ENCODE measurements at places on chromosomes 12 and 14.
A peak's percentile ranks its signal among the peaks of the same experiment; 100 is the strongest.

GRCh38 chr12:121132601-121133481 lies at the start of gene P2RX7:
P2RX7 (plus strand) TSS chr12:121132876; CDS start chr12:121132971, 95 bp downstream.
- ATAC-seq: peak; percentile 10

- ATAC-seq: no peak
These were observed 100.7 kb upstream of the RTL1 start for GRCh38 chr14:101004176-101004575.

GRCh38 chr14:58426670-58427280 lies 556 bp downstream of the TIMM9 start:
- peak; percentile 15 for ATAC-seq

GRCh38 chr12:112163056-112163455 lies 37.7 kb downstream of the TRAFD1 start:
- no peak for ATAC-seq

- no peak for ATAC-seq
These were observed 6.9 kb downstream of the HECTD1 start for GRCh38 chr14:31200702-31200990.

- no peak for ATAC-seq
These were observed 448.3 kb downstream of the PCNX1 start for GRCh38 chr14:71355324-71356201.

DNA sequence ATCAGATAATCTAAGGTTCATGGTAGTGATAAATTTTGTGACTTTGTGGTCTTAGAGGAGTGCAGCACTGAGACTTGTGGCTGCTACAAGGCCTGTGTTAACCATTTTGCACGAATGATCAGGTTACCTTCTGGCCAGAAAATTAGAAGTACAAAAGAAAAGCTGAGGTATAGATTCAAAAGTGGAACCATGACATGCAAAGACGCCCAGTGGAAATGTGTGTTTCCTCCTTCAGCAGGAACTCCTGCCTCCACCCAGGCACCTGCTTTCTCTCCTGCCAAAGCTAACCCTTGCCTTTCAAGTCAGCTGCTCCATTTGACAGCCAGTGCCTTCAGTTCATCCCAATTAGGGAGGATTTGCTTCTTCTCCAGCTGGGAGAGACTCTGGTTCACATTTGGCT lies 10.1 kb downstream of the PDE6H start:
- ATAC-seq: no peak

DNA sequence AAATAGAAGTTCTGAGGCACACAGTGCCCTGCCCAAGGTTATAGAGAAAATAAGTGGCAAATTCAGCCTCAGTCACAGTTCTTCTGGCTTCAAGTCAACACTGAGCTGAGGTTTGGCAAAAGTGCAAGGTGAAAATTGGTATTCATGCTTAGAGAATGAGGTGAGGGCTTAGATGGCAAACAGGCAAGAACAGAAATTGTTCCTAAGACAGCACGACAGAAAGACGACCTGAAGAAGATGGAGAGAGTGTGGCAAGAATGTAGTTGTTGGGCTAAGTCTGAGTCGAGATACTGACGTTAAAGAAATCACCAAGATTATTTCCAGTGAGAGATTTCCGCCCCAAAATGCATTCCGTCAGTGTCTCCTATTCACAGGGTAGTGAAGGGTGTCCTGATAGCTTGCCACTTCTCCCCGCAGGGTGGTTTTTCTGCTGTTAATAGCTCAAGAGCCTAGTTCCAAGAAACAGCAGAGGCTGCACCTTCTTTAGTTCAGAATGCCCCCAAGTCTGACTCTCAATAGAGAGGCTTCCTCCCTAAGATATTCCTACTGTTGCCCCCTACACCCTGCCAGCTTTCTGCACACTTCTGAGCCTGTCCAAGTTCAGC lies 260.8 kb upstream of the AMIGO2 start:
- ATAC-seq: no peak

DNA sequence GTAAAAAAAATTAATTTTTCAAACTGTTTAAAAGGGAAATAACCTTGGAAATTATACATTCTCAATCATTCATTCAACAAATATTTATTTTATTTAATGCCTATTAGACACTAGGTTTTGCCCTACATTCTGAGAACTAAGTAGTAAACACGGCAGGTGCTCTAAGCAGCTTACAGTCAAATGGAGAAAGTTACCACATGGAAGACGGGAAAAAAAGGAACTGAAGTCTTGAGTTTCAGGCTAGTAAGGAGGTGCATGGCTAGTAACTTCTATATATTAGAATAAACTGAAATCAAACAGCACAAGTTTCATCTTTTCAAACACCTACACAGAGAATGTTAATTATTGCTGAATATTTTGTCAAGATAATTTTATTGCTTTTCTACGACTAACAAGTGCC lies 52.9 kb downstream of the C12orf42 start:
- no peak for ATAC-seq

GRCh38 chr12:105477873-105478272 lies 147.4 kb downstream of the C12orf75 start:
- ATAC-seq: no peak

DNA sequence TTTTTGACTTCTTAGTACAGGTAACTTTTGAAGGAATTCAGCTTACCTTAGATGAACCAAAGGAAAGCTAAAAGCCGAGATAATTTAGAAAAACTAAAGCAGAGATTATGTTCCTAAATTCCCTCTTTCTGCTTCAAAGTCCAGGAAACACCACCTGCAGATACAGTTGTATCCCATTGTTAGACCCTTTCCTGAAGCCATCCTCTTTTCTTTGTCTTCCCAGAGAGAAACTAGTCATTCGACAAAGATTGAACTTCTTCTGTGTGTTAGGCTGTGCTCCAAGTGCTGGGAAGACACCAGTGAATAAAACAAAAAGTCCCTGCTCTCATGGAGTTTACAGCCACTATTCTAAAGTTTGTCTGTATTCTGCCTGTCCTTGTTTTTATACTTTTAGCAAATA lies 29.3 kb downstream of the PPM1A start:
- ATAC-seq: no peak

- ATAC-seq: no peak
These were observed 6.8 kb downstream of the ZFHX2 start for GRCh38 chr14:23544511-23545447.

DNA sequence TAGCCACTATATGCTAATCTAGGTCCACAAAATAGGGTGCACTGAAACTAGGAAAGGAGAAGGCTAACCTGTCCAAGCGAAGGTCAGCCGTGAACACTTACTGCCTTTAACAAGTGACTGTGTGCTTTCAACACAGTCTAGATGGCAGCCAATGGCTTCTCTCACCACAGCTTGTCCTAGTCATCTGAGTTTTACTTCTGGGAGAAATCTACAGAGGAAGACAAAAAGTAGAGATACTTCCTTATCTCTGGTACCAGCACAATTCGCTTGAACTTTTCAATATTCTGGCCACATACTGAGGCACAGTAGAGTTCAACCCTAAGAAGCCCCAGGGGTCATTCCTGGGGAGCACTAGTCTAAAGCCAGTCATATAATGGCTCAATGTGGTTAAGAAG lies 176.9 kb downstream of the BTG1 start:
- no peak for ATAC-seq

DNA sequence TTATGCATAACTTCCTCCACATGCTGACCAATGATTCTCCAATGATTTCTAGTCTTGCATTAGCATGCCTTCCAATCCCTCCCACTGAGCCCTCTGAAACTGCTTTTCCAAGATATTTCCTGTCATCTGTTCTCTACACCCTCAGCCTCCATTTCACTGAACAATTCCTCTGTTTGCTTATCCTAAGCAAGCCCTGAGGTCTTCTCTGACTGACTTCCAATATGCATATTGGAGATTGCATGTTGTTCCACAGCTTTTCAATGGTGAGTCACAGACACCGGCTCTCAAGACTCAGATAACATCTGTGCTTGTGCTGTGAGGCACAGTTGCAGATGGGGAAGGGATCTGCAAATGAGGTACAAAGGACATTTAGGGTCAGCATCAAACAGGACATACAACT lies 141.0 kb downstream of the SLC16A7 start:
- ATAC-seq: no peak

DNA sequence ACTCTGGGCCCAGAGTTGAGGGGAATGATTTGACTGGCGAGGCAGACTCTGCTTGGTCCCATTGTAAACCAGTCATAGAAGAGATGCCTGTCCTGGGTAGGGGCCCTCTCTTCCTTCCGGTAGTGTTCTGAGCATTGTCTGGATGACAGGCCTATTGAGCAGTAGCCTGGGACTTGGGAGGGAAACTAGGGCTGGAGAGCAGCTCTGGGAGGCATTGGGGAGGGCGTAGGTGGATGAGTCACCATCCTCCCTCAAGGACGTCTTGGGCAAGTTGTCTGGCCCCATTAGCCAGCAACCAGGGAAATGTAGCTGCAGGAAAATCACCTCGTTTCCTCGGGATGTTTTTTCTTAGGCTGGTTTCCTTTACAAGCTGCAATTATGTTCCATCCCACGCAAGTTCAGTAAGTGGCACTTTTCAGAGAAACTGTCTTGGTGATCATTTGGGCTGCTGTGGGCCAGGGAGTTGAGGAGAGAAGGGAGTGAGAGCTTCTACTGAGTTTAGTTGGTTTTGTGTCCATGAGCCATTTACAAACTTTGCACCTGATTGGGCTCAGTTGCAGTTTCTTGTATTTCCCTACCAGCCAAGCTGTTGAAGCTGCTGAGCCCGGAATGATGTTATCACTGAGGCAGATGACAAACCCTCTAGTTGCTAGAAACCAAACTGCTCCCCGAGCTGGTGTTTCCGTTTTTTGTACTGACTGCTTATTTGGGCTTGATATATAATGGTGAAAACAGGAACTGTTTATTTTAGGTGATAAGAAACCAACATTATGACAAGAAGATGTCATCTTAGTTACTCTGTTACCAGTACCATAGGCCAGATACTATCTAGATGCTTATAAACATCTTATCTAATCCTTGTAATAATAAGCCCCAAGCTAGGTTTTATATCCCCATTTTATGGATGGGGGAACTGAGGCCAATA lies 147.6 kb downstream of the CHST11 start:
- ATAC-seq: peak; percentile 76

DNA sequence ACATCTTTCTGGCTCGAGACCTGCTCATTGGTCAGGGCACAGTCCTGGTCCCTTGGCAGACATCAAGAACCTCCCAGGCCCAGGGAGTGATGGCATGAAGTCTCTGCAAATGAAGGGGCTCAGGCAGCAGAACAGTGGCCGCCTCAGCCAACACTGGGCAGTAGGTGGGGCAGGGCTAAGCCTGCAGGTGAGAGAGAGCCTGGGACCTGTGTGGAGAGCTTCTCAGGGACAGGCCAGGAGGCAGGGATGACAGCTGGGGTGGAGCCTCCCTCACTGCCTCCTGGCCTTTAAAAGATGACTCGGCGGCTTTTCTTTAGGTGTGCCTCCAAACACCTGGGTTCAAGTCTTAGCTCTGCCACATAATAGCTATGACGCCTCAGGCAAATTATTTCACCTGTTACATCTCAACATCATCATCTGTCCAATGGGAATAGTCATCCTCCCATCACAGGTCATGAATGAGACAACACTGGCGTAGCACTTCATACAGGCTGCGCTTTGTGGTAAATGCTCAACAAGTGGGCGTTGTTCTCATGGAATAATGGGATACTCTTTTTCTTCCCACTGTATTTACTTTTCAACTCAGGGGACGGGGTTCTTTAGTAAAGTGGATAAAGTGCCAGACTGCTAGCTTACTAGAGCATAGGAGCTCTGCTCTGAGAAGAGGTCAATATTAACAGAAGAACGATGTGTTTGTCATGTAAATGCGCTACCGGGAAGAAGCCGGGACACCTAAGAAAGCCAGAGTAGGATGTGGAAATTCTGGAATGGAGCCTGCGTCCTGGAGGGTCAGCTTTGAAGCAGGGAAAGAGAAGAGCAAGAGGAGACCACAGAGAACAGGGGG lies 277.4 kb downstream of the FOXN3 start:
- no peak for ATAC-seq

GRCh38 chr12:2804393-2805142 lies 7.9 kb upstream of the ITFG2 start:
- no peak for ATAC-seq

- no peak for ATAC-seq
These were observed 217.8 kb upstream of the NPAS3 start for GRCh38 chr14:32720927-32721326.

- ATAC-seq: no peak
These were observed 98.9 kb downstream of the ZFP36L1 start for GRCh38 chr14:68693926-68694325.

- no peak for ATAC-seq
These were observed 43.3 kb downstream of the DEGS2 start for GRCh38 chr14:100116134-100116533.

GRCh38 chr14:105093431-105094192 lies 28.4 kb upstream of the GPR132 start:
- ATAC-seq: peak; percentile 73

DNA sequence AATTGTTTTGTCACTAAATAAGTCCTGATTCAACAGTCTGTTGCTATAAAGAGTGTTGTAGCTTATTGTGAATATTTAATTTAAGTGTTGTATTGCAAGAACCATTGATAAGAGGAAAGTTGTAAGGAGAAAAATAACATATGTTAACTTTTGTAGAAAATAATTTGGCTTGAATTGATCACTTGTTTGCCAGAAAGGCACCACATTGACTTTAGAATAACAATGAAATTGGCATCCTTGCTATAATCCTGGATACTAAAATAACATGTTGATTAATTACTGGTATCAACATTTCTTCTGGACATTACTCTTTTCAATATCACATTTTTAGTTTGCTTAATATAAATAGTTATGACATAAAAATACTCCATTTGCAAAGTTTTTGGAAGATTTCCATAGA lies 159.0 kb downstream of the MGAT4C start:
- no peak for ATAC-seq

DNA sequence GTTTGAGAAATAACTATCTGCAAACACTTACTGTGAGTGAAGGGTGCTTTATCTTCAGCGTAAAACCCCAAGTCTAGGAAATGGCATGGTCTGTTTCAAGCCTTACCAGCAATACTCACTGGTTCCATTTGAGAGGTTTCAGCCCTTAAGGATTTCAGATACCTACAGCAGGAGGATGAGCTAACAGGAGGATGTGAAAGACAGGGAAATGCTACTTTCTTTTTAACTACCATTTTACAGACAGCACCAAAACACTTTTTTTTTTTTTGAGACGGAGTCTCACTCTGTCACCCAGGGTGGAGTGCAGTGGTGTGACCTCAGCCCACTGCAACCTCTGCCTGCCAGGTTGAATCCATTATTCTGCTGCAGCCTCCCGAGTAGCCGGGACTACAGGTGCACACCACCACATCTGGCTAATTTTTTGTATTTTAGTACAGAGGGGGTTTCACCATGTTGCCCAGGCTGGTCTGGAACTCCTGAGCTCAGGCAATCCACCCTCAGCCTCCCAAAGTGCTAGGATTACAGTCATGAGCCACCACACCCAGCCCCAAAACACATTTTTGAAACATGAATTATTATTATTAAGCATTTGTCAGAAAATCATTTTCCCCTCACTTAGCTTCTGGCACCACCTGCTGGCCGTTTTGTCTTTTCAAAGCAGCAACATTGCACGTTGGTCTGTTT lies 4.6 kb downstream of the MTRFR start:
- ATAC-seq: no peak

- ATAC-seq: peak; percentile 59
These were observed at the start of gene CLEC2D for GRCh38 chr12:9669534-9669933. CLEC2D (plus strand) TSS chr12:9669713; CDS start chr12:9669735, 22 bp downstream.

GRCh38 chr14:23929822-23930294 lies 23.7 kb upstream of the DHRS4 start:
- ATAC-seq: peak; percentile 88

Measured in activated CD4-positive, CD25-positive, alpha-beta regulatory T cell treated with anti-CD3 and anti-CD28 coated beads, Interleukin-2, amount 50 U/mL, for 24 hours (primary cell).